ENCODE measurements at places on chromosomes 2 and 18.

DNA sequence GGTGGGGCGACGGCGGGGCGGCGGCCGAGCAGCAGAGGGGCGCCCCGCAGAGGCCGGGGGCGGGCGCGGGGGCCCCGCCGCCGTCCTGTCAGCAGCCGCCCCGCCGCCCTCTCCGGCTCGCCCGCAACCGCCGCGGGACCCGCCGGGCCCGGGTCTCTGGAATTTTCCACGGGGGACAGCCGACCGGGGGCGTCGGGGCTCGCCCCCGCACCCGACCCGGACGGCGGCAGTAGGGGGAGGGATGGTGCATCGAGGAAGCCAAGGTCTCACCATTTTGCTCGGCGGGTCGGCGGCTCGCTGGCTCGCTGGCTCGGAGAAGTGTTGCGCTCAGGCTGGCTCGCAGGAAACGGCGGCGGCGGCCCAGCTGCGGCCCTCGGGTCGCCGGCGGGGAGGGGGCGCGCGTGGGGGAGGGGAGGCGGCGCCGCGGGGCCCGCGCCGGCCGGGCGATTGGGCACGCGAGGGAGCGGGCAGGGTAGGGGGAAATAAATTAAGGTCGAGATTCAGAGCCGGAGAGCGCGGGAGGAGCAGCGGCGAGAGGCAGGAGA, 405 bp downstream of the PPP3R1 start:
- DNase-seq: no peak

DNA sequence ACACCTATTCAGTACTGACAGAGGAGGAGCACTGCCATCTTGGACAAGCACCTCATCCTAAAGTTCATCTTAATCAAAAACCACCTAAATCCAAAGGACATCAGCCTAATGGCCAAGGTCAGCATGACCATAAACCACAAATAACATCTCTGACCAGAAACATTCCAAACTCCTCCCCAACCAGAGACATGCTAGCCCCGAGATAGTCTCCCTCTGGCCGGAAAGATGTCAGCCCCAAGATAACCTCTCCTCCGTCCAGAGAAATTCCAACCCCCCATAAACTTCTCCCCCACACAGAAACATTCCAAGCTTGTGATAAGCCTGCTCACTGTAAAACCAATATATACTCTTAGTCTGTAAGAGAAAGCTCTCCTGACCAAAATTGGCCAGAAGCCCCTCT, 260.6 kb downstream of the CLIP4 start:
- no peak for DNase-seq

DNA sequence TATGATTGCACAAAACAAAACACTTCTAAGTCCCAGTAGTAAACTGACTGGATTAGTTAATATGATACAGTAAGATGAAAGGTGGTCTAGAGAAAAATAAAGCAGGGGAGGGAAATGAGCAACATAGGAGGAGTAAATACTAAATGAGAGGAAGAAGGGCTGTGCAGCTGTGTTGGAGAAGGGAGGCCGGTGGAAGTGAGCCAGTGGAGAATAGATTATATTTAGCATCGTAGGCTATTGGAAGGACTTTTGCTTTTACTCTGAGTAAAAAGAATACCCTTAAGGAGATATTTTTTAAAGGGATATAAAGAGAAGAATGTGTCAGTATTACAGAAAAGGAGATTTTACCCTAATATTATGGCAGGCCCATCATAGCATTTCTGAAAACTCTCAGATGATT, 12.7 kb downstream of the WDR75 start:
- DNase-seq: no peak

DNA sequence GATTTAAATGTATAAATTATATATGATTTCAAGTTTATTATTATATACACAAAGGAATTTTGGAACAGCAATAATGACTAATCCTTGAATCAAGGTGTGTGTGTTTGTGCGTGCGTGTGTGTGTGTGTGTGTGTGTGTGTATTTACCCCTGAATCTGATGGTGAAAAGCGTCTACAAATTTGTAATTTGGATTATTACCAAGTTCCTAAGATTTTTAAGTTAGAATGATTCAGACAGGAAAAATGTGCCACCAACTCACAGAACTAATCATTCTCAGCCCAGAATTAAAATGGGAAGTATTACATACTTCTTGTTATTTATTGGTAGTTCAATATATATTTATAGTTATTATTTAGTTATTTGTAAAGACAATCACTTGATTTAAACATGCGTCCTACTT, 12.3 kb downstream of the CALCRL start:
- no peak for DNase-seq

GRCh38 chr2:46339676-46340459, 42.7 kb downstream of the EPAS1 start:
- no peak for DNase-seq

DNA sequence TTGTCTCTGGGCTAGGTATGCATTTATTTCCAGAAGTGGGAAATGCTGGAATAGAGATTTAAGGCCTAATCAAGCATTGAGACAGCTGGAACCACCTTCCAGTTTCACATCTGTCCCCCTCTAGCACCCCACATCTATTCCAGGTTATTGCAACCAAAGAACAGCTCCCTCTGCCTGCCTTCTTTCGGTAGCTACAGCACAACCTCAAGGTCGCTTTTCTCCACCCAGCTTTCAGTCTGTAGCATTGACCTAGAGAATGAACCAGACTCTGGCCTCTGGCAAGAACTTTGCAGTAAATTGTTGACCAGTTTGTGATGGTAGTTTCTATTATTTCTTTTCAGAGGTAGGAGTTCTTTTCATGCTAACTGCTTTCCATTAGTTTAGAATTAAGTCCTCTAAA, 484.2 kb downstream of the DLGAP1 start:
- no peak for DNase-seq

GRCh38 chr2:219864154-219864553, 236.7 kb downstream of the SLC4A3 start:
- no peak for DNase-seq

GRCh38 chr2:195447323-195447975, 209.6 kb upstream of the SLC39A10 start:
- no peak for DNase-seq

GRCh38 chr18:52489396-52490306, 149.7 kb downstream of the DCC start:
- DNase-seq: no peak

- DNase-seq: no peak
These were observed 89.9 kb downstream of the MAPK4 start for GRCh38 chr18:50649821-50650220.

GRCh38 chr18:12048827-12049175, 44.8 kb upstream of the ANKRD62 start:
- no peak for DNase-seq

- no peak for DNase-seq
These were observed 52.4 kb upstream of the STAT1 start for GRCh38 chr2:191066197-191066918.

DNA sequence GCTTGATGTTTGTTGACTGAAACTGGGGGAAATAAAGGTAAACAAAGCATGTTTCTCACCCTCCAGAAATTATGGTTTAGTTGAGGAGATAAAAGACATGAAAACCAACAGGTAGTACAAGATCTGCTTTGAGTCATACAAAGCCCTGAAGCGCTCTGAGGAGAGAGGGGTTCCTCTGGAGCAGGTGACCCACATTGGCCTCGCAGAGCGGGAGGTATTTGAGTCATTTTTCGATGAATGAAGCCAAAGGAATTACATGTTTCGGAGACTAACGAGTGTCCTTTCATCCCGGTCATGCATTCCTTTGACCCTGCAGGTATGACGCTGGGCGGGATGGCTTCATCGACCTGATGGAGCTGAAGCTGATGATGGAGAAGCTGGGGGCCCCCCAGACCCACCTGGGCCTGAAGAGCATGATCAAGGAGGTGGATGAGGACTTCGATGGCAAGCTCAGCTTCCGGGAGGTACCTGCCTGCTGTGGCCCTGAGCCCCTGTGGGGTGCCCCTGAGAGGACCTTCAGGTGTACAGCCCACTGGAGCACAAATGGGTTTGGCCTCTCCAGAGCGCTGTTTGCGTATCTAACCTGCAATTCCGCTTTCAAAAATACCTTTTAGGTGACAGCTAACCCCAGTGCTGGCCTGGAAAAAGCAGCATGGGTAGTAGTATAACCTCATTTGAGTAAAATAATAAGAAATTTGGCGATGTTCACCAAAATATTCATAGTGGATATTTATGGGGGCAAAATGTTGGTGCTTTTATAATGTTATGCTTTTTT, 29.3 kb downstream of the EFHD1 start:
- no peak for DNase-seq

GRCh38 chr18:34864836-34865497, 154.9 kb downstream of the DTNA start:
- DNase-seq: no peak

- no peak for DNase-seq
These were observed 39.9 kb downstream of the SCN7A start for GRCh38 chr2:166454006-166454595.

DNA sequence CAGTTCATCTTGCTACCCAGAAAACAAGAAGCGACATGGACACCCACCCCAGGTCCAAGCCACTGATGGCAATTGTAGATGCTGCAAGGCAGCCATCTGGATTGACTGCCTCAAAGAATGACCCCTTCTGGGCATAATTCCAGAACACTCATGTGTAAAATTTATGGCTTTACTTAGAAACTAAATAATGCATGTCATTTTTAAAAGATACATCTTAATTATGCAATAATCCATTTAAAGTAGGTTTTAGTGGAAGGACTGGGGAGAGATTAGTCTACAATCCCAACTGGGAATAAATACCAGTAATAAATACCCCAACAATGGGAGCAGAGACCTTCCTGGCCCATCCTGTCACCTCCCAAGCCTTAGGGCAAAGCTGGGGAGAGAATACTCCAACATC, 247.7 kb downstream of the SS18 start:
- DNase-seq: no peak

Data from SK-N-MC (cell line).